AML-193 (cell line): ENCODE measurements at places on chromosomes 6 and 20.

DNA sequence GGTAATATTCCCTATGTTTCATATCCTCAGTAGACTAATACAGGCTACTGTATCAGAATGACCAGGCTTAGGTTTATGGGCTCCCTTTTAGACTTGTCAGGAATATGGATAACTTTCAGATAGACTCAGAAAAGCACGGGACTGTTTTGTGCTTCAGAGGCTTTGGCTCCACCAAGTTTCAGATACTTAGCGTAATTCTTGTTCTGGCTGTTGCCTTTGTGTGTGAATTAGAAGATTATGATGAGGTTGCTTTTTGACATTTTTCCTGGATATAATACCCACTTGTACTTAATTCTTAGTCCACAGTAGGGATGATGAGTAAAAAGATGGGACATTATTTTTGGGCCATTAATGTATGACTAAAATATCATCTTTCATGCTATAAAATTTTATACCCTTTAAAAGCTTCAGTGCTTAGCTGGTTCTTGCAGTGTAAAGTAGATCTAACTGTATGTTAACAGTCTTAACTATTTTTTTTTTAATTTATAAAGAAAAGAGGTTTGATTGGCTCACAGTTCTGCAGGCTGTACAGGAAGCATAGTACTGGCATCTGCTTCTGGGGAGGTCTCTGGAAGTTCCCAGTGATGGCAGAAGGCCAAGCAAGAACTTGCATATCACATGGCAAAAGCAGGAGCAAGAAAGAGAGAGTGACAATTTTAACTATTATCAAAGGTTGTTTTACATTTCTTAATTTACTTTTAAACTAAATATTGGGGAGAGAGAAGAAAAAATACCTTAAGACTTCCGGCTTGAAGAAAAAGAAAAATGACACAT lies 120.7 kb downstream of the ZFAND3 start:
- DNase-seq = no peak

DNA sequence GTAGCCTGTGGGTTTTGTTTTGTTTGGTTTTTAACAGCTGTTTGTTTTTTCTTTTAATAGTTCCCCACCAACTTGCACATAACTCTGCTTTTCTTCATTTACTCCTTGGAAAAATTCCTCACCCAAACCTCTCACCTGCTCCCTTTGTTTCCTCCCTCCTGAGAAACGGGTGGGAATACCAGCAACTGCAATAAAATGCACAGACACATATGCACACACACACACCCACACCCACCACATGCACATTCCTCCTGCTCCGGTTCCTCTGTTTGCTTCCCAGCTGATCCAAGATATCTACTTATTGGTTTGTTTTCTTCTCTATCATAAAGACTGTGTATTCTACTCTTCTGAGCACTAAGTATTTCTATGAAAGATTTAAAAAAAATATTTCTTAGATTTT lies 161.1 kb upstream of the EPHA7 start:
- DNase-seq = no peak

- no peak for DNase-seq
These were observed 191.4 kb upstream of the ADGRB3 start for GRCh38 chr6:68443704-68444103.

- DNase-seq = peak; percentile 23
These were observed 7.7 kb upstream of the FOXF2 start for GRCh38 chr6:1381481-1382330.

DNA sequence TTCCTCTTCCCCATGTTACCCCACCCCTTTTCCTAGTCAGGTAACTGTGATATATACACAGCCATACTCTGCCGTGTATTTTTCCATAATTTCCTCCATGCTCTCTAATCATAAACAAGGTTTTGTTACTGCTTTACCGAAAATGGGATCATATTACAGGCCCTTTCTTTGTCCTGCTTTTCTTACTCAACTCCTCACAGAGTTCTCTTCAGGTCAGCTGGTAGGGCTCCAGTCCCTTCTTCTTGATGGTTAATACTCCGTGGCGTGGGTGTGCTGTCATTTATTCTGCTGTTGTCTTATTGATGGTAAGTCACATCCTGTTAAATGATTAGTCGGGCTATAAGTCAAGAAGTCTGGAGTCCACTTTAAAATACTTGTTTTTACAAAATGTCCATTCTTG lies 24.9 kb upstream of the PI16 start:
- DNase-seq = no peak
